EL (cell line): ENCODE measurements at places on chromosomes 3 and 15.
A peak's percentile ranks its signal among the peaks of the same experiment; 100 is the strongest.

DNA sequence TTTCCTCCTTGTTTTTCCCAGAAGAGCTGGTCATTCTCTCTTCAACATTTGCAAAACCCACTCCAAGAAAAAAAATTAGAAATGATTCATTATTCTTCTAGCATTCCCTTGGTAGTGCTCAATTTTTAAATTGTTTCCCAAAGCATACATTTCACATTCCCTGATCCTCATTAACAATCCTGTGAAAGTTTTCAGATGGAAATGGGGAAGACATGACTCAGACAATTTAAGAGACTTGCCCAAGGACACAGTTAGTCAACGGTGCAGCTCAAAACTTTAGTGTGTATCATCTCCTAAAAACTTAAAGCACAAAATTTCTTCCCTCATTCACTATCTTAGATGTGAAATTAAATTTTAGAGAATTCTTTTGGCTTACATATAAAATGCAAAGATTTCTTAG, 17.1 kb upstream of the ABI3BP start:
- DNase-seq, result peak; percentile 85

DNA sequence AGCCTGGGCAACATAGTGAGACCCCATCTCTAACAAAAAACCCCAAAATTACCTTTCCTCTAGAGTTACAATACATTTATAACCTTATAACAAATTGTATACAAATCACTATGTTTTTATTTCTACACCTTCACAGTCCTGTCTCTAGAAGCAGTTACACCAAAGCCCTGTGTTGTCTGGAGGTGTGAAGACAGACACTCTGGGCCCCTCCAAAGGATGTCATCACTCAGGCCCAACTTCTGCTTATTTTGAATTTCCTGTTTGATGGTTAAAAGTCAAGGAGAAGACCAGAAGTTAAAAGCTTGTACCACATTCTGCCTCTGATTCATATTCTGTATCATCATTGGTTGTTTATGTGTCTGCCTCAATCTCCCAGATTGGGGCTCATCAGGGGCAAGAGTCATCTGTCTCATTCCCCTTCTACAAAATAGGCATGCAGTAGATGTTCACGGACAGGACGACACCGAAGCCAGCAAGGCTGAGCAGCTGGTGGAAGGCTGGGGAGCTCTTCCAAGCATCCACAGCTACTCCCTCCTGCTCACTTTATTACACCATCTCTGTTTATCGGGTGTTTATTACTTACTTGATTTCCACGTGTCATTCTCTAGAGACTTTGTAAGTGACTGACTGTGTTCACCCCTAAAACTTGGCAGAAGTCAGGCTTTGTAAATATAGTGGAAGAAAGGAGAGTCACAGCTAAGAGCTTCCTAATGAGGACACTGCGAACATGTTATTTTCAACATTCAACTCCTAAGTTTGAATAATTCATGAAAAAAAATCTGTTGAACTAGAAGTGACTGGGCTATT, 136.8 kb upstream of the ANKRD28 start:
- no peak for DNase-seq

DNA sequence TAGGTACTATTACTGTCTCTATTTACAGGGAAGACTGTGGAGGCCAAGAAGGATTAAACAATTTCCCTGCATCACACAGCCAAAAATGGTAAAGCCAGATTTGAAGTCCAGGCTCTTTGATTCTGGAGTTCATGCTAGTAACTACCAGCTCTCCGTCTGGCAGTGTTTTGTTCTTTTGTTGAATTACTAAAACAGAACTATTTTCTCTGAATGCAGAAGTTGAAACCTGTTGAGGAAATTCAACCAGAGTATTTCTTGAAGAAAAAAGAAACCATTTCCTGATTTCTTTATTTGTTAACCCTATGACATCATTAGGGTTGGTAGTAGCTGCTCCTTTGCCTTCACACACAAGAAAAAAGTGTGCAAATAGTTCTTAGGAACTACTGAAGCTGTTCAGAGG, 34.3 kb downstream of the CRTC3 start:
- DNase-seq, result no peak

DNA sequence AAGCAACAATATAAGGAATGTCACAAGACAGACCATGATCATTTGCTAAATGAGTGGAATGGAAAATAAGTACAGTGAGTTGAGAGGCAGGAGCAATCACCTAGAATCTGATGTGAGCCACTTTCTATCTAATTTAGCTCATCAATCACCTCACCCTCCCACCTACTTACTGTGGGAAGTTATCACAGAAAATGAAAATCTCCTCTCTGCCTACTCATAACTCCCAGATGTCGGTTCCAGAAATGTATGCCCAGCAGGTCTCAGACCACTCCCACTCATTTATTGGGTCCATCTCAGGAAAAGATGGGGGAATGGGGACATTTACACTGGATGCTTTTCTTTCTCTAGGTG, 270.9 kb downstream of the FHIT start:
- DNase-seq, result no peak

DNA sequence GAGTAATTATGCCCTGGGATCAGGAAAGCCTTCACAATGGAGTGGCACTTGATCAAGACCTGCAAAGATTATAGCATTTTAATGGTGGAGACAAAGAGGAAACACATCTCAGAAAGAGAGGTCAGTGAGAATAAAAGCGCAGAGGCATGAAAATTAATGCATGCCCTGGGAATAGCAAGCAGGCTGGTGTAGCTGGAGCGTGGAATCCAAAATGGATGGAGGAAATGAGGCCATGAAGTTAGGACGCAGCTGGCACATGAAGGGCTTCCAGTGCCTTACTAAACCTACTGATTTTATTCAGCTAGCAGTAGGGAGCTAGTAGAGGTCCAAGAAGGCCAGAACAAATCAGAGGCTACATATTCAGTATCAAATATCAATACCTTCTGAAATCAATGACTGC, 38.1 kb downstream of the TMEM212 start:
- DNase-seq, result no peak

DNA sequence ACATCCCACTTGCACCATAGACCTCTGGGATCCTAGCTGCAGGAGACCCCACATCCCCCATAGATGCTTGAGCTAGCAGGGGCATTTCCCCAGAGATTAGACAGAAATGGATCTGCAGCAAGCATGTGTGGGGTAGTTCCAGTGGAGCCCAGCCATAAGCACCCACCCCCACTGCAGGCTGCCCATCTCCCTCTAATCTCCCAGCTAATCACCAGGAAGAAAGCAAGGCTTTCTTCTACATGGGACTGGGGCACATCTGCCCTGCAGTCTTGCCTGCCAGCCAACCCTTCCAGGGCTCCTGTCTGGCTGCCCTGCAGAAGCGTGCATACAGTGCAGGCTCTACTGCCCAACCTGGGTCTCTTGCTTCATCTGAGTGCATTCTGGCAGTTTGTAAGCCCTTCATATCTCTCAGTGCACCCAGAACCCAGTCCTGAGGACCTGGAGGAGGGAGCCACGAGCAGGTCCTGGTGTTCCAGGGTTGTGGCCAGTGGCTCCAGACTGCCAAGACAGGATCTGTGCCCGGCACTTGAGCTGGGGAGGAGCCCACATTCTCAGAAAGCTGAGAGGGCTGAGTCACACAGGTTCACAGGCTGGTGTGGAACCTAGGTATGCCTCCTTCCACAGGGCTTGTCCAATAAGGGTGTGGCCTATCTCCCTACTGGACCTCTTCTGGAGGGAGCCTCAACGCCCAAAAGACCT, 49.9 kb upstream of the IGSF11 start:
- no peak for DNase-seq

DNA sequence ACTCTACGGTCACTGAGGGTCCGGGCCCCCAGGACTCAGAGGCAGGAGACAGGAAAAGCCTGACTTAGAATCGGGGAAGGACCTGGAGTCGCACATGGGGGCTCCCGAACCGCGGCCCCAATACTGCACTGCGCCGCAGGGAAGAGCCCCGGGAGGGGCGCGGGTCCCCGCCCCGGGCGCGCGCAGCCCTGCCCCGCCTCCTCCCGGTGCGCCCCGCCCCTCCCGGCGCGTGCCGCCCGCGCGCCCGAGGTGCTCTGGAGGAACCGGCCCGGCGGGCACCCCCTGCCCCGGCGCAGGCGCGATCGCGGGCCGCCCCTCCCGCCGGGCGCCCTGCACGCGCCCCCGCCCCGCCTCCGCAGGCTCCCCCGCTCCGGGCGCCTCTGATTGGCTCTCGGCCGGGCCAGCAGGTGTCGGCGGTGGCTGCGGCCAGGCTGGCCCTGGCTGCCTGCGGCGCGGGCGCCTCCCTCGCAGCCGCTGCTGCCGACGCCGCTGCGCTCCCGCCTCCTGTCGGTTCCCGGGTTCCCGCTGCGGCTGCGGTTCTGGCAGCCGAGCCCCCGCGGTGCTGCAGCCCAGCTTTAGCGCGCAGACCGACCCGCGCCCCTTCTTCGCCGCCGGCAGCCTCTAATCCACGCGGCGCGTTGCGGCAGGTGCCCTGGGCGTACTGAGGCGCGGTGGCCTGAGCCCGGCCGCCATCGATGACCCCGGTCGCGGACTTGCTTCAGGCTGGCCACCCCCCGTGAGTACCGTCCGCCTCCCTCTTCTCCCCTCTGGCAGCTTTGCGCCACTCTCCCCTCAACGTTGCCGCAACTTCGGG, at the start of gene MYRIP:
TSS of gene MYRIP (plus strand) at position 429 of the 814 bp plus-strand sequence. CDS start 91,208 bp downstream, outside the sequence.
- peak; percentile 49 for DNase-seq

DNA sequence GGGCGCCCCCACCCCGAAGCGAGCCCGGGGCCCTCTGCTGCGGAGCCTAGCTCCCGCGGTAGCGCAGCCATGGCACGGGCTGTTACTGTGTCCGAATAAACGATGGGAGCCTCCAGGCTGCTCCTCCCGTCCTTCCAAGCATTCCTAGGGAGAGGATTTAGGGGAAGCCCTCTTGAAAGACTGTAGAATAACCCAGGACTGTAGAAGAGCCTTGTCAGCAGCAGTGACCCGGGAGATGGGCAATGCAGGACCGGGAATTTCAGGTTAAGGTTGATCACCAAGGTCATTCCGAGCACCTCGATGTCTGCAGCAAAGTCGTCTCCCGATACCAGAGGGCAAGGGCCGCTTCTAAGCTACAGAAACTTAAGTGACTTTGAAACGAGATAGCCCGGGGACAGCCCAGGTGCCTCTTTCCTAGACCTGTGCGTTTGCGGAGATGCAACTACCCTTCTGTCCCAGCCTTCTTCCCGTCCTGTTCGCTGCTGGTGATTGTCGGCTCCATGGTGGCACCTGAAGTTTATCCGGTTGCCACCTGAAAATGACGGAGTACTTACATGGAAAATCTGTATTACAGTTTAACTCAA, 753 bp upstream of the MYO5A start:
- no peak for DNase-seq

GRCh38 chr3:15064299-15064834, 748 bp downstream of the MRPS25 start:
- DNase-seq, result peak; percentile 41

DNA sequence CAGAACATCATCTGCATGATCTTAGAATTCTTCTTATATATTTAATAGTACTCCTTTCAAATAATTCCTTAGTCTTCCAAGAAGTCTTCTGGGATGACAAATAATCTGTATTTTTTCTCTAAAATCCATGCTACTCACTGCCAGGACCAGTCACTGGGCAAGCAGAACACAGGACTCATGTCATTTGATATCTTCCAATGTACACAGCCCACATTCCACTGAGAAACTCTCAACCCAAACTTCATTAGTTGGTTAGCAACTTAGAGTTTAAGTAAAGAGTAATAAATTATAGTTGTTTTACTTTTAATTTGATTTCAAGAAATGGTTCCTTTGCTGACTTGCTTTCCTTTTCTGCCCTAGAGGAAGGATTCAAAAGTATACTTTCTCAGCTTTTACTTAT, 317.0 kb downstream of the VGLL3 start:
- DNase-seq, result no peak

- no peak for DNase-seq
Observed at GRCh38 chr3:3771567-3771966, 27.7 kb upstream of the LRRN1 start.

DNA sequence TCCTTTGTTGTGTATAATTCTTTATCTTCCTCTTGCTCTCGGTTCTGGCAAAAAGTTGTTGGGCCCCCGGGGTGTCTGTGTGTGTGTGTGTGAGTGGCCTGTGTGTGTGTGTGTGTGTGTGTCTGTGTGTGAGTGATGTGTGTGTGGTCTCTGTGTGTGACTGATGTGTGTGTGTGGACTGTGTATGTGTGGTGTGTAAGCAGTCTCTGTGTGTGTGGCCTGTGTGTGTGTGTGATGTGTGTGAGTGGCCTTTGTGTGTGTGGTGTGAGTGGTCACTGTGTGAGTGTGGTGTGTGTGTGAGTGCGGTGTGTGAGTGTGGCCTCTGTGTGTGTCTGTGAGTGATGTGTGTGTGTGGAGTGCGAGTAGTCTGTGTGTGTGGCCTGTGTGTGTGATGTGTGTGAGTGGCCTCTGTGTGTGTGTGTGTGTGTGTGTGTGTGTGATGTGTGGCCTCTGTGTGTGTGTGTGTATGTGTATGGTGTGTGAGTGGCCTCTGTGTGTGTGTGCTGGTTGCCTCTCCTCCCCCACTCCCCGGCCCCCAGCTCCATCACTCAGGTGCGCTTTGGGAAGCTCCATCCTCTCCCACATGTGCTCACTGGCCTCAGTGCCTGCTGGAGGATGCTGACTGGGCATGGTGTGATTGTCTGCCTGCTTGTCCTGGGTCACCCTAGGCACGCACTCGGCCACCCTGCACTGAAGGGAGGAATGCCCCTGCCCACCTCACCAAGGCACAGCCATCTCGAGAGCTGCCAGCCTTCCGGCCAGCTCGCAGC, 8.8 kb downstream of the LINGO1 start:
- no peak for DNase-seq

GRCh38 chr3:8845641-8846040, 76.2 kb upstream of the OXTR start:
- peak; percentile 89 for DNase-seq

GRCh38 chr15:77036537-77037387, 34.1 kb downstream of the TSPAN3 start:
- DNase-seq, result no peak

DNA sequence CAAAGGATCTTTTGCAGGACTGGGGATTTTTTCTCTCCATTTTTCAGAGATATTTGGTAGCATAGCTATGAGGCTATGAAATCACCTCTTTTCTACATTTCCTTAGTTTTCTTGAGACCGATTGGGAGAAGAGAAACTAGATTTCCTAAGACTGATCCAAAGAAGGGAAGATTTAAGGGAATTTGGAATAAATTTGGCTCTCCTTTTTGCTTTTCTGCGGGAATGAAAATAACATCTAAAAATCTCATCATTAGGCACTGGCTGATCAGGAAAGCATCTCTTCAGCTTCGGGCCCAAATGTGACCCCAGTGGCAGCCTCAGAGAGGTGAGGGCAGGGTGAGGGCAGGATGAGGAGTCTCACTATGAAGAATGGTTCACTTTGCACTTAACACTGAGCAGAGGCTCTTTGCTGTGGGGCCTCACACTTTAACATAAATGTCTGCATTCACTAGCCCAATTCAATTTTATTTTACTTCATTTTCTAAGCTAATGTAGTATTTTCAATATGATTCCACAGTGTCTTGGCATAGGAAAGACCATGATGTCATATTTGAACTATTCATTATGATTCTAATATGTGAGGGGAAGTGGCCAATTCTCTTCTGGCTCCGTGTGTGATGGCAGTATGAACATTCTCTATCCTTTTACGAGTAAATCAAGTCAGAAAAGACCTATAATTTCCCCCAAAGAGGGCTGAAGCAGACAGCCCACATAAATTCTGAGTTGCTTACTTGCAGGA, 193.2 kb downstream of the MEX3B start:
- no peak for DNase-seq
